Ovary (tissue), 10 donors: ENCODE measurements at places on chromosomes 2 and 18. TPM values are rescaled to one million over a fixed set of nuclear protein-coding genes. Genes with fewer than 3 reads are reported as not detected.

TM4SF20 gene
- not detected for total RNA-seq

GRCh38 chr2:239605976-239606375 lies 205.2 kb upstream of the HDAC4 start:
- H3K36me3 ChIP-seq, result no peaks in the 10 kb centered on the region
- no peaks in the 10 kb centered on the region for H3K4me1 ChIP-seq
- H3K27me3 ChIP-seq, result no peaks in the 10 kb centered on the region
- DNase-seq, result no peak

DOK6 gene
- 4.4 TPM for total RNA-seq

CHN1 gene
- total RNA-seq, result 6.7 TPM

DNA sequence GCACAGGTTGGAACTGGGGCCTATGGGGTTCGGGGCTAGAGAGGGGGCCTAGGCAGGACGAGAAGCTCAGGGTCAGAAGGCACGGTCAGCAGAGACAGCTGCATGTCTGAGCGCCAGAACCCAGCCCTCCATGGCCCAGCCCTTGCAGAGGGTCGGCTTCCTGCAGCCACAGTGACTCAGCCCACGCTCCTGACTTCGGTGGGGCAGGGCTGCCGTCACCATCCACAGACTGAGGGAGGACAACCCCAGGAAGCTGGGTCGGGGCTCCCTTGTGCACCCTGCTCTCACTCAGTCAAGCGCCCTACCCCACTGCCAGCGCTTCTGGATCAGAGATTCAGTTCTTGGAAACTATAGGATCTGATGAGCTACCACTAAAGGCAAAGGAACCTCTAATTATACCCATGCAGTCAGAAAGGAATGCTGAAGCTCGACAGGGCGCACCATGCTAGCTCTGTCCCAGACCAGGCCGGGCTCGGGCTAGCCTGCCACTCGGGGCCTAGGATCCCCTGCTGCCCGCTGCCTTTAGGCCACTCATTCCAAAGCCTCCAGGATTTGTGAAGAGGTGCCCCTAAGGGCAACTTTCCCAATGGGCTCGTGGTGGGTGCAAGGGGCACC lies 3.0 kb downstream of the ACTR1B start:
- H3K27ac ChIP-seq, result no peak overlapping the region
- DNase-seq, result no peak
- H3K4me1 ChIP-seq, result peaks cover 12% of the 10 kb centered on the region
- no peaks in the 10 kb centered on the region for H3K27me3 ChIP-seq
- no peak overlapping the region for H3K4me3 ChIP-seq
- no peaks in the 10 kb centered on the region for H3K36me3 ChIP-seq

LIPG gene
- 0.46 TPM for total RNA-seq

DNA sequence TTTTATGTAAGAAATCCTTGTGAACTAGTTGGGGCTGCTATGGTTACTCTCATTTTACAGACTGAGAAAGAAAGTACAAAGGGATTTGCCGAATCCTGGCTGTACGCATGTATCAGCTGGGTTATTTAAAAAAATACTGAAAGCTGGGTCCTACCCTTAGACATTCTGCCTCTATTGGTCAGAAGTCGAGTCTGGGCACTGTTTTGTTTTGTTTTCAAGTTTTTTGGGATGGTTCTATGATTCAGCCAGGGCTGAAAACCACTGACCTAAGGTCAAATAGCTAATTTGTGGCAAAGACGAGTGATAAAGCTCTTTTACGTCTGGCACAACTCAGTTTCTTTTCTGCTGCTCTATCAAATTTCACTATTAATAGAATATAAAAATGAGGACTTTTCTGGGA lies 5.9 kb upstream of the SLC8A1 start:
- H3K27me3 ChIP-seq, result no peaks in the 10 kb centered on the region
- DNase-seq, result no peak
- no peak overlapping the region for H3K4me3 ChIP-seq
- no peaks in the 10 kb centered on the region for H3K4me1 ChIP-seq
- no peak overlapping the region for H3K27ac ChIP-seq

UBR3 gene
- total RNA-seq, result 53.6 TPM

GRCh38 chr2:142724713-142725349 lies 152.6 kb upstream of the KYNU start:
- DNase-seq, result no peak
- no peak overlapping the region for H3K27ac ChIP-seq
- H3K27me3 ChIP-seq, result no peaks in the 10 kb centered on the region
- H3K36me3 ChIP-seq, result no peaks in the 10 kb centered on the region
- H3K4me1 ChIP-seq, result no peaks in the 10 kb centered on the region
- no peak overlapping the region for H3K4me3 ChIP-seq

RBKS gene
- 32.9 TPM for total RNA-seq

GALR1 gene
- total RNA-seq, result under 0.01 TPM

DNA sequence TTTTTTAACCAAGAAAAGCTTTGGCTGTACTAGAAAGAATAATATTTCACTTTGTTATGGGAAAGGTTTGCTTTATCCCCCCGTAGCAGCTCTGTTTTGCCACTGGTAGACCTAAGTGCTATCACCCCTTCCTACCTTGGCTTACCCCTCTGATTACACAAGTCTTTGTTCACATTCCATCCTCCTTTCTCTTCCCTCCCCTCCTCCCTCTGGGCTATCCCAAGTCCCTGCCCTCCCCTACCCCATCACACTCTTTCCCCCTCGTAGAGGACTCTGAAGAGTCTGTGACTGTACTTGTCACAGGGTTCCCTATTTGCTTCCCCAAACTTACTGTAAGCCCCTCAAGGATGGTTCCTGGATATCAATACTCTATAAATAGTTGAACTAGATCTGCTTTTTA lies 152.9 kb upstream of the NOSTRIN start:
- no peak overlapping the region for H3K27ac ChIP-seq
- H3K36me3 ChIP-seq, result no peaks in the 10 kb centered on the region
- H3K4me1 ChIP-seq, result peaks cover 5% of the 10 kb centered on the region
- no peaks in the 10 kb centered on the region for H3K27me3 ChIP-seq

- H3K27me3 ChIP-seq, result no peaks in the 10 kb centered on the region
- no peak overlapping the region for H3K27ac ChIP-seq
- no peak for DNase-seq
- H3K4me3 ChIP-seq, result no peak overlapping the region
Observed at GRCh38 chr18:56333839-56334238, 304.6 kb downstream of the TXNL1 start.

- H3K36me3 ChIP-seq, result no peaks in the 10 kb centered on the region
- no peaks in the 10 kb centered on the region for H3K27me3 ChIP-seq
- DNase-seq, result no peak
- H3K4me3 ChIP-seq, result no peak overlapping the region
- no peak overlapping the region for H3K27ac ChIP-seq
Observed at GRCh38 chr2:222423186-222423585, 1.2 kb upstream of the SGPP2 start.

DNA sequence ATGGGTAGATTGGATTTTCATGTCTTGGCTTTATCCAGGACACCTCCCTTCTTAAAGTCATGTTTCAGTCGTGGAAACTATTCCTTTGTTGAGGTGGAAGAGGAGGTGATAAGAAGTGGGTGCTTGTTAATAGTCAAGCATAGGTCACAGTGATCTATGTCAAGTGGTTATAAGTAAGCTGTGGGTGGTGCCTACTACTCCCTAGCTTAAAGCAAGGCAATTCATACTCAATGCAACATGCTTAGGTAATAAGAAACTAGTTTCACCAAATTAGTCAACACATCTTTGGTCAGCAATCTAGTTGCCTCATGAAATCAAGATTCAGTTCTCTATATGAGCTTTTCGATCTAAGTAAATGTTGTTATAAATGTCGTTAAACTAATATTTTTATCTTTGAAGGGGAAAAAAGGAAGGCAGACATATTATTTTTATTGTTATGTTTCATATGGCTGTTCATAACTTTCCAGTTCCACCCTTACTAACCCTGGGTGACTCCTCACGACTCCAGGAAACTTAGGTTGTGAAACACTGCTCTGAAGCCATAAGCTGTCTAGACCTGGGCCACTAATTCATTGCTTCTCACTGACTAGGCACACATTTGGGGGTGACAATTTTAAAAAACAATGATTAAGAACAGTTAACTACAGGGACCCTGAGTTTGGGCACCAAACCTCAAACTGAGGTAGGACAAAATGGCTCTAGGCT lies 5.8 kb upstream of the ABCB11 start:
- no peak for DNase-seq
- no peaks in the 10 kb centered on the region for H3K27me3 ChIP-seq
- no peak overlapping the region for H3K27ac ChIP-seq
- H3K36me3 ChIP-seq, result no peaks in the 10 kb centered on the region
- no peak overlapping the region for H3K4me3 ChIP-seq
